Progenitor cell of endocrine pancreas (in vitro differentiated cells): ENCODE measurements at places on chromosomes 1 and 21. TPM values are rescaled to one million over a fixed set of nuclear protein-coding genes. Genes with fewer than 3 reads are reported as not detected.

DNA sequence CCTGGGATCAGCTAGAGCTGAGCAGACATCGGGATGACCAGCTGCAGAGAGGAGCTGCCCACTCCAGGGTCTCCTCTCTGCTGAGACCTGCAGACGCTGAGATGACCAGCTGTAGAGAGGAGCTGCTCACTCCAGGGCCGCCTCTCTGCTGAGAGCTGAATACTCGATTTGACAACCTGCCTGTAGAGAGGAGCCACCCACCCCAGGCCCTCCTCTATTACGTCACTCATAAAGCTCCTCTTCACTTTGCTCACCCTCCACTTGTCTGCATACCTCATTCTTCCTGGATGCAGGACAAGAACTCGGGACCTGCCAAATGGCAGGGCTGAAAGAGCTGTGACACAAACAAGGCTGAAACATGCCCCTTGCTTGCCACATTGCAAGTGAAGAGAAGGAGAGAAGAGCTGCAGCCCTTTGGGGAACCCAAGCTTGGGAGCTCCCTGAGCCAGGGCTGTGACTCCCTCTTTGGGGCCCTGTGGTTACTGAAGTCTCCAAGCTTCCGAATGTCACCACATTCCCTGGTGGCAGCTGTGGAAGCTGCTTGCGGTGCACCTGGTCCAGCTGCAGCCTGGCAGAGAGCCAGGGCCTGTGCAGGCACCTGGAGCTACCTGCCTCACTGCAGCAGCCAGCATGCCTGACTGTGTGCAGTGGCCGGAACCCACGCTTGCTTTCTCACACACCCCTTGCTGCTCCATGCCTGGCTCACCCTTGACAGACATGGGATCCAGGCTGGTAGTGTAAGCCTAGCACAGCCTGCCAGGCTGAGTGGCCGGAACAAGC lies 59.6 kb downstream of the CC2D1B start:
- no peak for DNase-seq

Gene CTTNBP2NL
- 46.0 and 48.4 TPM in 2 replicates for total RNA-seq

Gene MYOG
- total RNA-seq, result not detected in 2 replicates

Gene PER3
- total RNA-seq, result 2.6 and 2.9 TPM in 2 replicates

Gene SGIP1
- total RNA-seq, result 12.1 and 16.0 TPM in 2 replicates

DNA sequence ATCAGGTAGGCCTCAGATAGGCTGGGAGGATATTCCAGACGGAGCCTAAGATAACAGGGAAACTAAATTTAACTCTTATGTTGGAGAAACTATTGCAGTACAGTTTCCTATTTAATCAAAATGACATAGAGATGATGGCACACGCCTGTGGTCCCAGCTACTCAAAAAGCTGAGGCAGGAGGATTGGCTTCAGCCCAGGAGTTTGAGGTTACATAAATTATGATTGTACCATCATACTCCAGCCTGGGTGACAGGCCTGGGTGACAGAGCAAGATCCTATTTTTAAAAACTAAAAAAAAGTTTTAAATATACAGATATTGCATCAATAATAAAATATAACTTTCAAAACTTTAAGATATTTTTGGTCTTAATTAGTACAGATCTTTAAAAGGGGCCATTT lies 25.2 kb upstream of the TAL1 start:
- no peak for DNase-seq

DNA sequence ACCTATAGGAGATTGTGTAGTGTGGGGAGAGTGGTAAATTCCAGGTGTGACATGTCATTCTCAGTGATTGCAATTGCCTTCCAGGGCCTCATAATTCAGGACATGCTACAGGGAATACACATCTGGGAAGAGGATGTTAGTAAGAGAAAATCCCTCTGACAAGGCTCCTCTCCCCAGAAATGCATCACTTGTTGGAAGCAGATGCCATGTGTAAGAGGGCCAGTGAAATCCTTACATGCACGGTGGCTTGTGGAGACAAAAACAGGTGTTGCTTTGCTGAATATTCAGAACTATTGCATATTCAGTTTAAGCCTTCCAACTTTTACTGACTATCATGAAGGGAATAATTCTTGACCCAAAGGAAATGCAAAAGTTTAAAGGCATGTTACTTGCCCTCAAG lies 503.4 kb downstream of the NEGR1 start:
- no peak for DNase-seq

Gene TINAGL1
- 2.6 and 4.4 TPM in 2 replicates for total RNA-seq

DNA sequence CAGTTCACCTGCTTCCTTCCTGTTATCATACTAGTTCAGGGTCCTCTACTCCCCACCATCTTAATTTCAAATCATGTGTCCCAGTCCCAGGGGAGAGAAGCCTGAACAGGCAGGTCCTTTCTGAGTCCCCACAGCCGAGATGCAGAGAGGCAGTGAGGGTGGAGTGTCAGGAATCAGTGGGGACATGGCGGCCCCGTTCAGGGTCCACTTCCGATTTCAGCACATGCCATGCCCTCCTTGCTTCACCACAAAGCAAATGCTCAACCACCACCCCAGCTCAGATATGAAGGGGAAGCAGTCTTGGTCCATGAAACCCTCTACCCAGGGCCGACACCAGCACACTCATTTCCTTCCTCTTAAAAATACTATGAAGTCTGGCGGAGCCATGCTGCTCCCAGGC lies 5.2 kb upstream of the SEMA4A start:
- no peak for DNase-seq
